ENCODE measurements at places on chromosomes 1 and 21. TPM values are rescaled to one million over a fixed set of nuclear protein-coding genes. Genes with fewer than 3 reads are reported as not detected.

DNA sequence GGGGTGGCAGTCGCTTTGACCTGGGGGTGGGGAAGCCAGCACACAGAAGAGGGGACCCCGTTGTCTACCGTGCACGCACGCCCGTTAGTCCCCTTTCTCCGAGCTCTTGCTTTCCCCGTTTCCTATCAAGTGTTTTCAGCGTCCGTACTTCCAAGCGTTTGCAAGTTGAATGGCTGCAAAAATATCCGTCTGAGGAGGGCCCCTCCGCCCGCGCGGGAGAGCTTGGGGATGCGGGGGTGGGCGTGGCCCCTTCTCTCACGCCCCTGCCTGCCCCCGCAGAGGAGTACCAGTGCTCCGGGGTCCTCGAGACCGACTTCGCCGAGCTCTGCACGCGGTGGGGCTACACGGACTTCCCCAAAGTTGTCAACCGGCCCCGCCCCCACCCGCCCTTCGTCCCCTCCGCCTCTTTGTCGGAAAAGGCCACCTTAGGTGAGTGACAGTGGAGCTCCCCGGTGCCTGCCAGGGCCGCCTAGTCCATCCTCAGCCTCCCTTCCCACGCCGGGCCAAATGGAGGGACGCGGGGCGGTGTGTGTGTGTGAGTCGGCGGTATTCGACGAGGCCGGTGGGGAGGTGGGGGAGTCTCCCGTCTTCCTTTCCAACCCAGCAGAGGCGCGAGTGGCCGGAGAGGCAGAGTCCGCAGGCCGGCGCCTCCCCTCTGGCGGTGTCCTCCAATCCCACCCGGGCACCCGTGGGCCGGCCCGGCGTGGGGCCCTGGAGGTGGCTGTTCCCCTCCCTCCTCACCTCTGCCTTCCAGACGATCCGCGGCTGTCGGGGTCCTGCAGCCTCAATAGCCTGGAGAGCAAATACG, 3.4 kb downstream of the LRRC71 start:
- no peak overlapping the region for H3K27ac ChIP-seq
- H3K4me3 ChIP-seq, result no peak overlapping the region
- H3K36me3 ChIP-seq, result no peaks in the 10 kb centered on the region
- H3K4me1 ChIP-seq, result peaks cover 2% of the 10 kb centered on the region
- H3K27me3 ChIP-seq, result peaks cover 51% of the 10 kb centered on the region

C1orf174 gene
- total RNA-seq, result 45.7 TPM

DNA sequence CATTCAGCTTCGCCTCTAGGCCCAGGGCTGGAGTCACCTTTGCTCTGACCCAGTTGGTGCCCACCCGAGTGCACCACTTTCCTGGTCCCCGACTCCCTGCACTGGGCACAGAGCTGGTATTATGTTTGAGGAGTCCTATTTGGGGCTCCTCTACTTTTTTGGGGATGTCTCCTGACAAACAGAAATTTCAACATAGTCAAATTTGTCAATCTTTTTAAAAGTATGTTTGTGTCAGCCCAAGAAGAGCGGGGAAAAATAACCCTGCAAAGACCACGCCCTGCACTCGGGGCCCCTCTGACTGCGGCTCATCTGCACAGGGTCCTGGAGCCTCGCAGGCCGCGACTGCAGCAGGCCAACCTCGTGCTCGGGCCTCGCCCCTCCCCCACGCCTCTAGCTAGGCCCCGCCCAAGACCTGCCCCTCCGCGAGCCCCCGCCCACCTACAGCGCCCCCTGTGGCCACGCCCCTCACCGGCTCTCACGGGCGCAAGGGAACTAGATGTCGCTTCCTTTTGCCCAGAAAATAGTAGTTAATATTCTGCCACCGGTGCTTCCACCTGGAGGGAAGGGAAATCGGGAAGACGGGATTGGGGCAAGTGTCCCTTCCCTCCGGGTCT, 11.4 kb downstream of the FAM229A start:
- peaks cover 4% of the 10 kb centered on the region for H3K36me3 ChIP-seq
- peak overlapping the region; percentile 94 for H3K27ac ChIP-seq
- H3K27me3 ChIP-seq, result no peaks in the 10 kb centered on the region
- peak overlapping the region; percentile 85 for H3K4me3 ChIP-seq

- peaks cover 1% of the 10 kb centered on the region for H3K4me1 ChIP-seq
- DNase-seq, result peak; percentile 9
Measured at GRCh38 chr1:28640766-28641165, 2.1 kb downstream of the TAF12 start.

DNA sequence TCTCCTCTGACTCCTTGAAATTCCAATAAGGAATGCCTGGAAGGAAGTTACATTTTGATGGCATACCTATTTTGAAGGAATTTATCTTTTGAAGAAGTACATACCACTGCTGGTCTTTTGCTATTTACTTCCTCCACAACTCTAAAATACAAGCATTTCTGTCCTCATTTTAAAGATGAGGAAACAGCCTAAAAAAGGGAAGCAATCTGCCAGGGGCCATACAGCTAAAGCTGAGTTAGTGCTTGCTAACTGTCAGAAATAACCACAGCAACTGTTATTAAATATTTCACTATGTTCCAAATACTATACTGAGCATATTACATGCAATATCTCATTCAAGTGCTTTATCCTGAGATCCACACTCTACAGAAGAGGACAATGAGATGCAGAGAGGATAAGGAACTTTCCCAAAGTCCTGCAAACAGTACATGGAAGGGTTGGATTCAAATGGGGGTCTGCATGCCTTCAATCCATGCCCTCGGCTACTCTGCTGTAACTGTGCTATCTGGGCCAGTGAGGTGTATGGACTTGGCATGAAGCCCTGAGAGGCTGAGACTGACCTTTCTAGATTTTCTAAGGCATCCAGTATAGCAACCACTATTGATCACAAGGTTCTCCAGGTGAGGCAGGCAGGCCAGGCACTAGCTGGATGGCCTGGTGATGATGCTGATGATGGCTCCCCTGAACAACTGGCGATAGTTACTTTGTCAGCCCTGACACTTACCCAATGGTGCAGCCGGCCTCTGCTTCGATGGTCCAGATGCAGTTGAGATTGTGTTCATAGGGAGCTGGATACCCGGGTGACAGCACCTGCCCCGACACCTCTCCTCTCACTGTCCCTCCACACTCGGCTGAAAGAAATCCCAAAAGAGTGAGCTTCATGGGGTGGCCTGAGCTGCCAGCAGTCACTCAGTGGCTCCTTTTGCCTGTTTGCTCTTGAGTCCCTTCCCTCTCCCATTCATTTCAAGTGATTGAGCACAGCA, 171.4 kb upstream of the HMGB4 start:
- no peaks in the 10 kb centered on the region for H3K36me3 ChIP-seq
- H3K27me3 ChIP-seq, result no peaks in the 10 kb centered on the region
- no peaks in the 10 kb centered on the region for H3K4me1 ChIP-seq
- no peak for DNase-seq
- H3K4me3 ChIP-seq, result no peak overlapping the region

DNA sequence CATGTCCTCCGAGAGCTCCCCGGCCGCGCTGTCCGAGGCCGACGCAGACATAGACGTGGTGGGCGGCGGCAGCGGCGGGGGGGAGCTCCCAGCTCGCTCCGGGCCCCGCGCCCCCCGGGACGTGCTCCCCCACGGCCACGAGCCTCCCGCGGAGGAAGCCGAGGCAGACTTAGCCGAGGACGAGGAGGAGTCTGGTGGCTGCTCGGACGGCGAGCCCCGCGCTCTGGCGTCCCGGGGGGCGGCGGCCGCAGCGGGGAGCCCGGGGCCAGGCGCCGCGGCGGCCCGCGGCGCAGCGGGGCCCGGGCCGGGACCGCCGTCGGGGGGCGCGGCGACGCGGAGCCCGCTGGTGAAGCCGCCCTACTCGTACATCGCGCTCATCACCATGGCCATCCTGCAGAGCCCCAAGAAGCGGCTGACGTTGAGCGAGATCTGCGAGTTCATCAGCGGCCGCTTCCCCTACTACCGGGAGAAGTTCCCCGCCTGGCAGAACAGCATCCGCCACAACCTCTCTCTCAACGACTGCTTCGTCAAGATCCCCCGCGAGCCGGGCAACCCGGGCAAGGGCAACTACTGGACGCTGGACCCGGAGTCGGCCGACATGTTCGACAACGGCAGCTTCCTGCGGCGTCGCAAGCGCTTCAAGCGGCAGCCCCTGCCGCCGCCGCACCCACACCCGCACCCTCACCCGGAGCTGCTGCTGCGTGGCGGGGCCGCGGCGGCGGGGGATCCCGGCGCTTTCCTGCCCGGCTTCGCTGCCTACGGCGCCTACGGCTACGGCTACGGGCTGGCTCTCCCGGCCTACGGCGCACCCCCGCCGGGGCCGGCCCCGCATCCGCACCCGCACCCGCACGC, 547 bp downstream of the FOXD2 start:
- H3K36me3 ChIP-seq, result no peaks in the 10 kb centered on the region
- peaks cover 52% of the 10 kb centered on the region for H3K27me3 ChIP-seq
- peak overlapping the region; percentile 74 for H3K4me3 ChIP-seq
- no peaks in the 10 kb centered on the region for H3K4me1 ChIP-seq
- no peak overlapping the region for H3K27ac ChIP-seq

DNA sequence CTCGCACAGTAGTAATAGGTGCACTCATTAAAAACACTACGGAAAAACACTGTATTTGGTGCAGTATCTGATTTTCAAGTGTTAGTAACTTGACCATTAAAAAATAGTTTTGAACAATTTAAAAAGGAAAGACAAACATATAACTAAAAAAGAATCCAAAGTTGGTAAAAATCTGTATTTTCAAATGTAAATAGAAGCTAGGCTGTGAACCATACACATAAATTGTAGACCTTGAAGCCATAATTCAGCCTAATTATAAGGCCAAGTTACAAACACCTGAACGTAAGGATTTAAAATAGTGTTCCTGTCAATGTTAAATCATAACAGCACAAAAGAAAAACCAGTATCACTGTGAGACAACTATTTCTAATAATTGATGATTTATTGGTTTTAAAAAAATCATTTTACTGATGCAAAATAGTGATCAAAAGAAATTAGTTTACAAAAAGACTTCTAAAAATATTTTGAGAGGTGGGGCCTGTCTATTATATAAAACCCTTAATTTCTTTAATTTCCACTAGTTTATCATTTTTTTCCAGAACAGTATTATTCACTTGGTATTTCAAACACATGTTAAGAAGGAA, 4.5 kb downstream of the IRF2BP2 start:
- H3K4me3 ChIP-seq, result peak overlapping the region; percentile 76
- H3K4me1 ChIP-seq, result peaks cover 6% of the 10 kb centered on the region
- no peak for DNase-seq
- H3K36me3 ChIP-seq, result peaks cover 28% of the 10 kb centered on the region
- no peaks in the 10 kb centered on the region for H3K27me3 ChIP-seq
- peak overlapping the region; percentile 97 for H3K27ac ChIP-seq

DNA sequence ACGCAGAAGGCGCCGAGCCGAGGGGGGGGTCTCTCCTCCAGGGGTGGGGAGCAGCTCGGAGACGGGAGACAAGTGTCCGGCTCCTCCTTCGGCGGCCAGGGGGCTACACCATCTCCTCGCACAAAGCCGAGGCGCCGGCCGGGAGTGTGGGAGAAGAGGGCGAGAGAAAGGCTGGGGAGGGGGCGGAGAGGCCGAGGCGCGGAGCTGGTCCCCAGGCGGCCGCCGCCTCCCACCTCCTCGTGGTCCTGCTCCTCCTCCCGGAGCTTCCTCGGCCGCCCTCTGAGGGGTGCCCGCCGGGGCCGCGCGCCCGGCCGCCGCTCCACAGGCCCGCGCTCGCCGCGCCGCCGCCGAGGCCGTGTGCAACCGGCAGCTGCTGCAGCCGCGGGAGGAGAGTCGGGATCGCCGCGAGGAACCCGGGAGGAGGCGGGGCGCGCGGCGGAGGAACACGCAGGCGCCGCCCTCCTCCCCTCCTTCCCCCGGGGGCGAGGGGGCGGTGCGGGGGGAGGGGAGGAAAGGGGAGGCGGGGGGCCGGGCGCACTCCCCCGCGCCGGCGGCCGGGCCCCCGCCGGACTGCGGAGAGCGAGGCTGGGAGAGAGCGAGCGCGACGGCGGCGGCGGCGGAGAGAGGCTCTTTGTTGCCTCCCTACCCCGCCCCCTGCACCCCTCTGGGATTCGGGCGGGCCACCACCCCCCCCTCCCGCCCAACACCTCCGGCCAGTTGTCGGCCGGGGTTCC, at the start of gene ENAH:
Gene ENAH (minus strand): TSS at position 395 of the 734 bp plus-strand sequence. CDS start 433 bp downstream, outside the sequence.
- peaks cover 14% of the 10 kb centered on the region for H3K4me1 ChIP-seq
- peak within 1 kb of the TSS; percentile 94 for H3K4me3 ChIP-seq
- peak; percentile 76 for DNase-seq
- peak within 1 kb of the TSS; percentile 98 for H3K27ac ChIP-seq

OR6K3 gene
- not detected for total RNA-seq

GPR37L1 gene
- not detected for total RNA-seq

- H3K4me3 ChIP-seq, result no peak overlapping the region
- no peak overlapping the region for H3K27ac ChIP-seq
- no peaks in the 10 kb centered on the region for H3K36me3 ChIP-seq
- DNase-seq, result no peak
- H3K4me1 ChIP-seq, result no peaks in the 10 kb centered on the region
- H3K27me3 ChIP-seq, result no peaks in the 10 kb centered on the region
Measured at GRCh38 chr1:221241157-221241556, 361.9 kb downstream of the HLX start.

GRCh38 chr1:56868761-56869160, 14.2 kb downstream of the C8A start:
- DNase-seq, result peak; percentile 36
- H3K27me3 ChIP-seq, result no peaks in the 10 kb centered on the region
- peaks cover 6% of the 10 kb centered on the region for H3K4me1 ChIP-seq
- H3K36me3 ChIP-seq, result no peaks in the 10 kb centered on the region
- no peak overlapping the region for H3K4me3 ChIP-seq

GRCh38 chr1:221944247-221944870, 202.5 kb upstream of the DUSP10 start:
- H3K4me3 ChIP-seq, result no peak overlapping the region
- H3K36me3 ChIP-seq, result no peaks in the 10 kb centered on the region
- H3K27ac ChIP-seq, result no peak overlapping the region
- no peaks in the 10 kb centered on the region for H3K4me1 ChIP-seq
- no peak for DNase-seq
- H3K27me3 ChIP-seq, result no peaks in the 10 kb centered on the region

DNA sequence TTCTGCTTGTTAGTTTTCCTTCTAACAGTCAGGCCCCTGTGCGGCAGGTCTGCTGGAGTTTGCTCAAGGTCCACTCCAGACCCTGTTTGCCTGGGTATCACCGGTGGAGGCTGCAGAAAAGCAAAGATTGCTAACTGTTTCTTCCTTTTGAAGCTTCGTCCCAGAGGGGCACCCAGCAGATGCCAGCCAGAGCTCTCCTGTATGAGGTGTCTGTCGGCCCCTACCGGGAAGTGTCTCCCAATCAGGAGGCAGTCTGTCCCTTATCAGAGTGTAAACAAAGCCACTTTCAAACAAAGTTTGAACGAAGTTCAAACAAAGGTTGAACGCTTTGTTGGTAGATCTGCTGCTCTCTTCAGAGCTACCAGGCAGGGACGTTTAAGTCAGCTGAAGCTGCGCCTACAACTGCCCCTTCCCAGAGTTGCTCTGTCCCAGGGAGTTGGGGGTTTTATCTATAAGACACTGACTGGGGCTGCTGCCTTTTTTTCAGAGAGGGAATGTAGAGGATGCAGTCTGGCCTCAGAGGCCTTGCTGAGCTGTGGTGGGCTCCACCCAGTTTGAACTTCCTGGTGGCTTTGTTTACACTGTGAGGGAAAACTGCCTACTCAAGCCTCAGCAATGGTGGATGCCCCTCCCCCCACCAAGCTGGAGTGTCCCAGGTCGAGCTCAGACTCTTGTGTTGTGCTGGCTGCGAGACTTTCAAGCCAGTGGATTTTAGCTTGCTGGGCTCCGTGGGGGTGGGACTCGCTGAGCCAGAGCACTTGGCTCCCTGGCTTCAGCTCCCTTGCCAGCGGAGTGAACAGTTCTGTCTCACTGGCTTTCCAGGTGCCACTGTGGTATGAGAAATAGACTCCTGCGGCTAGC, 401.8 kb downstream of the SRGAP2C start:
- DNase-seq, result no peak
- H3K27me3 ChIP-seq, result no peaks in the 10 kb centered on the region
- no peak overlapping the region for H3K4me3 ChIP-seq
- H3K36me3 ChIP-seq, result no peaks in the 10 kb centered on the region
- no peaks in the 10 kb centered on the region for H3K4me1 ChIP-seq

All from IMR-90 (cell line).